Hypothalamus (tissue), 51 donors: ENCODE measurements at places on chromosomes 12 and 14.

DNA sequence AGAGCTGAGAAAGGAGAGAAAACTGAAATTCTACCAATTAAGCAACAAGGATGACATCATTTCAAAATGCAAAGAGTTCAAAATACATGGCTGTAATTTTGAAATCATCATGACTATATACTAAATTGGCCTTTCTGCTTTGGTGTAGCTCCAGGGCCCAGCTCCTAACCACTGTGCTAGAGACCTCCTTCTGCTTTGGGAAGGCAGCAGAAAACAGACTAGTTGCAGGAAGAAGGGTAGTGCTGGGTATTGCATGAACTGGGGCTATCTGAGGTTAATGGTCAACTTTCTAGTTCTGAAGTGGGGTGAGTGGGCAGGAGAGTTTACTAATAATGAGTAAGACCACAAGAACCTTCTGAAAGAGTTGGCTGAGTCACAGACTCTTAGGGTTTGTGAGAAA, 66.2 kb downstream of the PTGER2 start:
- DNase-seq = no peak

DNA sequence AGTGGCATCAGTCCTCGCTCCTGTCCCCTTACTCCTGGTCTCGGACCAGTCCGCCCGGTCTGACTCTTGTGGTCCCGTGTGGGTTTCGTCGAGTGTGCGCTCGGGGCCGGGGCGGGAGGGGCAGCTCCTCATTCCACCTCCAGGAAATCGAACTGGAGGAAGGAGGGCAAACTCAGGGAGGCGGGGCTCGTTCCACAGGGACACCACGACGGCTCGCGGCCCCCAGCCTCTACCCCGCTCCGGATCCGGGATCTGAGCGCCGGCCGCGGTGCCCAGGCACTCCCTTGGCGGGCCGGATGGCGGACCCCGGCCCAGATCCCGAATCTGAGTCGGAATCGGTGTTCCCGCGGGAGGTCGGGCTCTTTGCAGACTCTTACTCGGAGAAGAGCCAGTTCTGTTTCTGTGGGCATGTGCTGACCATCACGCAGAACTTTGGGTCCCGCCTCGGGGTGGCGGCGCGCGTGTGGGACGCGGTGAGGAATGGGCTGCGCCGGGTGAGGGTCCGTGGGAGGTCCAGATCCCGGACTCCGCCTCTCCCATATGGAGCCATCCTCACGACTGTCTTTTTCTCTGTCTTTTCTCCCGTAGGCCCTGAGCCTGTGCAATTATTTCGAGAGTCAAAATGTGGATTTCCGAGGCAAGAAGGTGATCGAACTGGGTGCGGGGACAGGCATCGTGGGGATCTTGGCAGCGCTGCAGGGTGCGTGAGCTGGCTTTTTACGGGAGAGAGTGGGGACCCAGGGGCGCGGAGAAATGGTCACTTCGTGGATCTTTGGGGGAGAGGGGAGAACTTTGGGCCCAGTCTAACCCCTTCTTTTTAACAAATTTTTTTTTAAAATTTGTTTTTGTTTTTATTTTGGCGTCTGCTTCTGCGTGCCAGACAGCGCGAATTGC, at the start of gene EEF1AKMT3:
EEF1AKMT3 (plus strand) TSS at position 186 of the 894 bp plus-strand sequence; CDS start at position 297, 111 bp downstream.
- DNase-seq = peak; percentile 77

GRCh38 chr12:107651571-107652449, 33.8 kb upstream of the PWP1 start:
- no peak for DNase-seq

DNA sequence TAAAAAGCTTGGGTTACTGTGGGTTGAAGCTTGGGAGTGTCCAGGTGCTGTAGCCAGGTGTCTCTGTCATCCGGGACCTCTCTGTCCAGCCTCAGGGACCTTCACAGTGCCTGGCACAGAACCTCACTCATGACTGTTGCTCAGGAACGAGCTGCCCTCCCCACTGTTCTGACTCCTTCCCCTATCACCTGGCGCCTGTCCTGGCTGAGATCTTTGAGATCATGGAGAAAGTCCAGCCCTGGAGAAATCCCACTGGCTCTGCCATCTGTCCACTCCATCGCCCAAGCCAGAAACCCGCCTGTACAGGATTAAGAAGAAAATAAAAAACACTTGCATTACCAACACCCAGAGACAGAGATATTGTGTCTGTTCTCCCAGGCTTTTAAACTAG, 53.5 kb downstream of the DGLUCY start:
- no peak for DNase-seq

GRCh38 chr14:24059841-24060388, 8.1 kb downstream of the CARMIL3 start:
- DNase-seq = no peak

GRCh38 chr12:27426743-27427487, 19.6 kb upstream of the SMCO2 start:
- no peak for DNase-seq

DNA sequence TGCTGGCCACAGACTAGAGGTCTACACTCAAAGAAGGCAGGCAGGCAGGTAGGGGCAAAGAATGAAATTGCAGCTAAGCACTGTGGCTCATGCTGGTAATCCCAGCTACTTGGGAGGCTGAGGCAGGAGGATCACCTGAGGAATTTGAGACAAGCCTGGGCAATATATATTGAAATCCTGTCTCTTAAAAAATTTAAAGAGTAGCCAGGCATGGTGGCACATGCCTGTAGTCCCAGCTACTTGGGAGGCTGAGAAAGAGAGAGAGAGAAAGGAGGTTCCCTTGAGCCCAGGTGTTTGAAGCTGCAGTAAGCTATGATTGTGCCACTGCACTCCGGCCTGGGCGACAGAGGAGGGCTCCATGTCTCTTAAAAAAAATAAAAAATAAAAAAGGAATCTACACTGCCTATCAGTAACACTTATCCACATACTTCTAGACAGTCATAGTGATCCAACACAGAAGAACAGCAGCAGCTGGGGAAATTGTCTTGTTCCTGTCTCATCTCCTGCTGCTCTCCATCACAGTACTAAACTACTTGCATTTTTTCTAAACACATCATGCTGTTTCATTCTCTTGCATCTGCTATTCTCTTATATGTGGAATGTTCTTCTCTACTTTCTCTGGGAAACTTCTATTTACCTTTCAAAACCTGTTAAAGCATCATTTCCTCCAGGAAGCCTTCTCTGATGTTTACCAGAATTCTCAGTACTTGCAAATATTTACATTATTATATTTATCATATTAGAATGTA, 57.2 kb downstream of the ATF7 start:
- no peak for DNase-seq

DNA sequence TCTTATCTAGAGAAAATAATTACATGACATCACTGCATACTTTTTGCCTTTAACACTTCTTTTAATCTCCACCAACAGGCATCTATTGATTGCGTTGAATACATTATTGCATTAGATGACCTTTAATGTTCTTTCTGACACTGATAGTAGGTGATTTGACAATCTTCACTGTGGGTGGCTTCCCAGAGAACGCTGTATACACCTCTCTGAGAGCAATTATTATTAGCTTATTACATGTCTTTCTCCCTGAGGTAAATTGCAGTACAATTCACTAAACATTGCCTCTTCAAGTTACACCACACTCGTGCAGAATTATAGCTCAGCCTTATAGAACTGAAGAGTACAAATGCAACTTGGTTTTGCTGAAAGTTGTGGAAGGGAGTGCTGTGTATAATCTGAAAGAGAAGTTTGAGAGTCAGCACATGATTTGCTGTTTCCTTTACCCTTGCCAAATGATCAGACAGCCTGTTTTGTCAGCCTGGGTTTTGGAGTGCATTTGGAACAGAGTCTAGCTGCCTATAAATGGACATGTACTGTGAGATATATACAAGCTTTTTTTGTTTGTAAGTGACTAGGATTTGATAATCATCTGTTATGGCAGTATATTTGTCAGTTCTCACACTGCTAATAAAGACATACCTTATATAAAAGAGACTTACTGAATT, 369.2 kb downstream of the CCER1 start:
- no peak for DNase-seq

DNA sequence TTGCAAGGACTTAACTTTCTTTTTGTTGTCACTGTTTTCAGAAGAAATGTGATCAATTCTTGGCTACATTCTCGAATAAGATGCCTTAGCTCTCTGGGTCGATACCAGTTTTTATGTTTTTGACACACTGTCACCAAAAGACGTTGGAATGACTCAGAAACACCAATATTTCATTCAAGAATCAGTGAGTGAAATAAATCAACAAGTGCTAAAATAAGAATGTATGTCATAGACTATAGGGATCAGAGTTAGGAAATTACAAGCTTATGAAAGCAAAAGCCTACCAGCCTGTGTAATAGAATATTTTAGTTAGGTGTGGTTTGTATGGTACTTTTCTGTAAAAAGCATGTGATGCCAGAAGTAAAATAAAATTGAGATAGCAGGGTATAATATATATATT, 17.8 kb downstream of the PPHLN1 start:
- no peak for DNase-seq

GRCh38 chr14:105871590-105871989, 345.2 kb downstream of the TMEM121 start:
- no peak for DNase-seq

GRCh38 chr14:89911010-89911919, 43.3 kb downstream of the EFCAB11 start:
- peak; percentile 50 for DNase-seq

DNA sequence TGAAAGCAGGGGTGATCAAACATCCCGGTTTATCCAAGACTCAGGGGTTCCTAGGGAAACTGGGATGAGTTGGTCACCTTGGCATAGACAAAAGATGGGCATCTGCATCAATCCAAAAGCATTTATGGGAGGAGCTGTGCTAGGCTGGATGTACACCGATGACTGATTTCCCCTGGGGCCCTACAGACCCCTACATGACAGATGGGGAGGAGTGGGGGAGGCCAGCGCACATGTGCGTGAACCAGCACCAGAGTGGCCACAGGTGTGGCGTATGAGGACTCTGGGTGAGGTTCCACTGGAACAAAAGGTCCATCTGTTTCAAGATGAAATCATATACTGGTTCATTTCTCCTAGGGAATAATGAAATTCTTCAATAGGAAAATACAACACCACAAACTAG, 210.4 kb downstream of the ITPR2 start:
- DNase-seq = no peak

- DNase-seq = no peak
These were observed 428.5 kb downstream of the CCDC91 start for GRCh38 chr12:28618772-28619171.

DNA sequence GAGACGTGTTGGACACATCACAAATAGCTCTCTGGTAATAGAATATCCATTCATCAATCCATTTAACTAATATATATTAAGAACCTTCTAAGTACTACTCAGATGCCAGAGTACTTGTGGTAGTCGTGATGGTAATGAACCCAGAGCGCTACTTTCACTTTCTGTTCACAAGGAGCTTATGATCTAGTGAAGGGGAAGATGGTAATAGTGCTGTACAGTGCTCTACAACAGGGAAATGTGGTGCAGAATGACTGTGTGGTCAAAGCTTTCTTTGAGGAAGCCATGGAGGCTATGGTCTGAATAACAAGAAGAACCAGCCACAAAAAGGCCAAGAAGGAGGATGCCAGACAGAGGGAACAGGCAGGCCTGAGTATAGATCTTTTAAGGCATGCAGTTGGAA, 212.0 kb downstream of the PTPRO start:
- no peak for DNase-seq

- no peak for DNase-seq
These were observed 35.8 kb downstream of the BCAT1 start for GRCh38 chr12:24913130-24913529.

DNA sequence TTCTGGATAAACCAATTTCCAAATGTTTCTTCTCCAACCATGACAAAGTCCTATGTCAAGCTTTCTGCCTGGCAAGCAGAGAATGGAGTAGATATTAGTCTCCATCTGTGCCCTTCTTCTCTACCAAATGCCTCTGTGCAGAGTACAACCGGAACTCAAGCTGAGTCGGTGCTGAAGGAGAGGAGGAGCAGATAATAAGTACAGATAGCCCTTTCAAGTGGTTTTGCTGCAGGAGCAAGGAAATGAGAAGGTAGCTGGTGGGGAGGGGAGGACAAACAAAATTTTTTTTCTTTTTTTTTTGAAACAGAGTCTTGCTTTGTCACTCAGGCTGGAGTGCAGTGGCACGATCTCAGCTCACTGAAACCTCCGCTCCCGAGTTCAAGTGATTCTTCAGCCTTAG, 14.2 kb upstream of the HELB start:
- no peak for DNase-seq

DNA sequence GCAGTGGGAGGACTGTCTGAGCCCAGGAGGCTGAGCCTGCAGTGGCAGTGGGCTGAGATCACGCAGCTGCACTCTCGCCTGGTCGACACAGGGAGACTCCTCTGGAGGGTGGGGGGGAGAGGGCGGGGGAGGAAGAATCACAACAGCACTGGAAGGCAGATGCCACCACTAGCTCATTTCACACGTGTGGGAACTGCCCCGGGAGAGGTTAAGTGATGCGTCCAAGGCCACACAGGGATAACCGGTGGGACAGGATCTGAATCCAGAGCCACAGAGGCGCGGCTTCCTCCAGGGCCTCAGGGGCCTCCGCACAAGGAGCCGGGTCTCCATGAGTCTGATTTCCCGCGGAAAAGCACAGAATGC, 20.8 kb downstream of the STX2 start:
- no peak for DNase-seq

GRCh38 chr12:111063295-111064026, 143.1 kb upstream of the MYL2 start:
- no peak for DNase-seq

DNA sequence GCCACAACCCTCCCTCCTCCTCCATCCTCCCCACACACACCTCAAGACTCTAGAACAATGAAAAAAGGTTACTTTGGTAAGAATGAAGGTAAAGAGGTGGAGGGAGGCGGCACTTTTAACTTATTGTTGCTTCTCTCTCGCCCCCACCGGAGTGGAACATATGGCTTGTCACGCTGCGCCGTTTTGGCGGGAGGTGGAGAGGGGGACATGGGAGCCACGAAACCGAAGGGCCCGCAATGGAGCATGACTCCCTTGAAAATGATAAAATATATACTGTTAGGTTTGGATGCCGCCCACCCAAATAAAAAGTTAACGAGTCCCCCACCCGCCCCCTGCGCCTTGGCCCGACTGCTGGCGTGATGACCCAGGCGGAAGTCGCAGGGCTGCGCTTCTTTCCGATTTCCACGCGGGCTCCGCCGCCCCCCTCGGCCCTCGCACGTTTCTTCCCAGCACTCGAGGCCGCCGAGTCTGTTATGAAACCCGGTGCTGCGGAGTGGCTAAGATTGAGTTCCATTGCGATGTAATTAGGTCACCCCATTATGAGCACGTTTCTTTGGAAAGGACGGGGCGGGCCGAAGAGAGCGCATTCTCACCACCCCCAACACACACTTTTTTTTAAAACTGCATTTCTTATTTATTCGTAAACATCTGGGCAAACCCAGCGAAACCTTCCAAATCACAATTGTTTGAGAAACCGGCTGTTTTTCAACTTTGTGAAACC, 1.4 kb upstream of the ZFP36L1 start:
- no peak for DNase-seq

GRCh38 chr12:66055837-66056319, 74.7 kb downstream of the LLPH start:
- no peak for DNase-seq
